Cerebellar nuclear complex (tissue), 1 donor: ENCODE measurements at places on chromosomes 6 and 20.

DNA sequence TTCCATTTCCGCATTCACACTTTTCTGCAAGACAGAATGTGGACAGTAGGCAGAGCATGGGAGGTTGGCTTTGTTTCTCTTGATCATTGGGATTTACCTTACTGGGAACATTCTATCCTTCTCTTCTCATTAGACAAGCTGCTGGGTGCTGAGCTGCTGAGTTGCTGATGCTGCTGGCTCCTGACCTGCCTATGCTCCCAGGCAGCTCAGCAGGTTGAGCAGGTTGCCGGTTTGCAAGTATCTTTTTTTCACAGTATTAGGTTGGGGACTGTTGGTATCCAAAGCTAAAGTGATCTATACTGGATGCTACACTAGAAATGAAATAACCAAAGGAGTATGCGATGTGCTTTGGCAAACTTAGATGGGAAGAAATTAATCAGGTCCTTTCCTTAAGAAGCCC is 23.7 kb upstream of the ADGRF4 start:
- DNase-seq: no peak

- DNase-seq: no peak
Observed at GRCh38 chr6:17130786-17131185, 28.9 kb downstream of the STMND1 start.

GRCh38 chr20:57118107-57118769 is 148.2 kb downstream of the BMP7 start:
- no peak for DNase-seq

DNA sequence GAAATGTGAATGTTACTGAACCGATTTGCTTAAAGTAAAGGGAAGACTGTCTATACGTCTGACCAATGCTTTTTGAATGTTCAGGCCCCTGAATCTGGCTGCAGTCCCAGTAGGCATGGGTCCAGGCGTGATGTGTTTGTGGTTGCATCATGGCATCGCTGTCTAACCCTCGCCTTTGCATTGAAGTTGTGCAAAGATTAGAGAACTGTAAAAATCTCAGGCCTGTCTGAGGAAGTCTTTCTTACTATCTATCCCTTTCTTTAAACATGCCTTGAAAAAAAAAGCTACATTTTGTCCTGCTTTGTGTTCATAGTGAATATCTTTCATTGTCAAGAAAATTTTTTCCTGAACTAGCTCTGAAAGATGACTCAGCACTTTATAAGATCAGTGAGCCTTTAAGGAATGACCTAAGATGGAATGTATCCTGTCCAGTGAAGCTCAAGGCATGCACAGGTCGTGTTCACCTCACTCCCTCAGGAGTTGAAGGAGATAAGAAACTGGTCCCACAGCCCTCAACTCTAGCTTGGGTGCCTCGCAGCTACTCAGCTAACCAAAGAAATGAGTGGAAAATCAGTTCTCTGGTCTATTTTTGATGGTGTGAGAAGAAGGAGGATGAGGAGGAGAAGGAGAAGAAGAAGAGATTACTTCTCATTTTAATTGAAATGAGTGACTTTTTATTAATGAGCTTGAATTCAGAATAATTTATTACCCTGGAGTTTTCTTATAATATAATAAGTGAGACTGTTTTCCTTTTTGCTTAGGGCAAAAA is 48.6 kb downstream of the TPD52L1 start:
- no peak for DNase-seq

GRCh38 chr6:149212892-149213801 is 104.4 kb upstream of the TAB2 start:
- no peak for DNase-seq

DNA sequence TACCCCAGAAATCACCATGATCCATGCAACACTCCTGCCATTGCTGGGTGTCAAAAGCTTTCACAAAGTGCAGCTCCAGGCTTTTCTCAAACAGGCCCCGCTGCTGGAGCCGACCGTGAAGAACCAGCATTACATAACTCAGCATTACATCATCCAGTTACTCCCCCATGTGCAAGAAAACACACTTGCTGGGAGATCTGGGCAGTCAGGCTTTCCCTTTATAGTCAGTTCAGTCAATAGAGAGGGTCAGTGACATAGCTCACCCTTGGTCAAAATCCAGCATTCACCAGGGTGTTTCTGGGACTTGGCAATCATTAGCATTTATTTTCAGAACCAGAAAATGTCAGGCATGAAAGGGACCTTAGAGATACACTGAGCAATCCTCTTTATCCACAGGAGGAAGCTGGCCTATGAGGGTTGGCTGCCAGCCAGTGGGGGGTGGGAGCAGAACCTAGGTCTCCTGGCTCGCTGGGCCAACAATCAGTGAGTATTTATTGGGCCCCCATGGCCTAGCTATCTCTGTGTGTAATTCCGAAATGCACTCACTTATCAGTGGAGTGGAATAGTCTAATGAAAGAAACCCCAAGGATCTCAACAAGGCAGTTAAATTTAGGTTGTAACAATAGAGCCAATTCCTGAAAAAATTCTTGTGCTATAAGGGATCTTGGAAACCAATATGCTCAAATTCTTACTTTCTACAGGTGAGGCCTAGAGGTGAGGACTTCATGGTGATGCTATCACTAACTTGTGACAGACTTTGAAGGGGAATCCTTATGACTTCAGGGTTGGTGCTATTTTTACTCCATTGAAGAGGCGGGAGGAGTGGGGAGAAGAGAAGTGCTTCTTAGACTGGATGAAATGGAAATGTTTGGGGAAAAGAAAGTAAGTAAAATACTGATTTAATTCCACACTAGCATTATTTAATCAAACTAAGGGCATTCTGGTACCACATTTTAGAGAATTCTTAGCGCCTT is 54.6 kb downstream of the LYRM4 start:
- DNase-seq: peak; percentile 63

GRCh38 chr20:13936781-13937576 is 53.4 kb downstream of the SEL1L2 start:
- no peak for DNase-seq

DNA sequence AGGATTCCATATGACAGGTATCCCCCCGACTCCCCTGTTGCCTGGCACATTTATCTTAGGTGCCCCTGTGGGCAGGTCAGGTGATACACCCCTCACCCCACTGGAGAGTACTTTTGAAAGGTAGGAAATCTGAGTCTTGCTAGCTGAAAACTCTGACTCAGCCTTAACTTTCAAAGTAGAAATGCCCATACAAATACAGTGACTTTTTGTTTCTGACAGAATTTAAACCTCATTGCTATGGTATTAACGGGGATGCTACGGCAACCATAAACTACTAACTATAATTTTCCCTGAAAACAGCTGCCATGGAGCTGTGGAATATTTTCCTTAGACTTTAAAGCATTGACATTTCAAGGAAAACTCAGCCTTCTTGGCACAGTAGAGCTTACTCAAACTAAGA is 536.0 kb downstream of the RFPL4B start:
- no peak for DNase-seq

- DNase-seq: no peak
Observed at GRCh38 chr6:35919085-35919826, 1.6 kb downstream of the SRPK1 start.

- no peak for DNase-seq
Observed at GRCh38 chr6:113439866-113440265, 417.3 kb upstream of the MARCKS start.

- DNase-seq: no peak
Observed at GRCh38 chr20:5654557-5654956, 95.6 kb upstream of the SHLD1 start.

GRCh38 chr6:36844232-36845170 is 5.3 kb upstream of the CPNE5 start:
- no peak for DNase-seq

- DNase-seq: no peak
Observed at GRCh38 chr6:1372690-1373089, 16.7 kb upstream of the FOXF2 start.

- no peak for DNase-seq
Observed at GRCh38 chr6:111874025-111874415, 768 bp upstream of the FYN start.

DNA sequence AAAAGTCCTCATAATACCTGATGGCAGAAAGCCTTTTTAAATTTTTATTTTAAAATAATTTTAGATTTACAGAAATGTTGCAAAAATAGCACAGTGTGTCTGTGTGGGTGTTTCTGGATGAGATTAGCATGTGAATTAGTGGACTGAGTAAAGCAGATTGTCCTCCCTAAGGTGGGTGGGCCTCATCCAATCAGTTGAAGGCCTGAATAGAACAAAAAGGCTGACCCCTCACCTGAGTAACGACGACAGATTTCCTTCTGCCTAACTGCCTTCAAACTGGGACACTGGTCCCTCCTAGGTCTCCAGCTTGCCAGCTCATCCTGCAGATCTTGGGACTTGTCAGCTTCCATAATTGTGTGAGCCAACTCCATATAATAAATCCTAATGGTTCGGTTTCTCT is 54.2 kb downstream of the FAXC start:
- no peak for DNase-seq

GRCh38 chr6:85867595-85867994 is 224.9 kb upstream of the SYNCRIP start:
- no peak for DNase-seq

DNA sequence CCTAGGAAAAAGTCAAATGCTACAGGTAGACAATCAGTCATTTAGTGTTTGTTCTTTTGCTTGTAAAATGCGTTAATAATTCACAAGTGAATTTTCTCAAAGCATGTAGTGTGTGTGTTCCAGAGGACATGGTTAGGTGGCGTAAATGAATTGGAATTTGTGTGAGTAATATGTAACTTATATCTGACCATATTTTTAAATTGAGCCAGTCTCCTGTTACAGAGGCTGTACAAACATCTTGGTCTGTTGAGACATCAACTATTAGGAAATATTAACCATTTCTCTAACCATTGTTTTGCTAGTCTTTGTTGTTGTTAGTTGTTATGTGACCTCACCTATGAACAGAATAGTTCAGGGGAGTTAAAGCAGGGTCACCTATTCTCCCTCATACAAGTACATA is 22.7 kb downstream of the MCM8 start:
- DNase-seq: no peak

DNA sequence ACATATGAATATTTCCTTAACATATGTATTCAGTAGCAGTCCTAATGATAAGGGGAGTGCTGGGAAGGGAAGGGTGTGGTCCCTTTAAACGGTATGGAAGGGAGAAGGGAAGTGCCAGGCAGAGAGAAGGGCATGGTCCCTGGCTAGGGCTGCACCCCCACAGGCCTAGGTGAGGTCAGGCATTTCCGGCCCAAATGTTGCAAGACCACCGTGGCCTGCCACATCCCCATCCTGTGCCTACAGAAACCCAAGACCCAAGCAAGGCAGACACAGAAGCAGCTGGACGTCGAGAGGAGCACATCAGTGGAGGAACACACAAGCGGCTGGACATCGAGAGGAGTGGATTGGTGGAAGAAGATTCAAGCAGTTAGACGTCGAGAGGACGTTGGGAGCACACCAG is 5.9 kb downstream of the RRAGD start:
- no peak for DNase-seq

GRCh38 chr20:54622333-54623295 is 147.2 kb downstream of the DOK5 start:
- no peak for DNase-seq

DNA sequence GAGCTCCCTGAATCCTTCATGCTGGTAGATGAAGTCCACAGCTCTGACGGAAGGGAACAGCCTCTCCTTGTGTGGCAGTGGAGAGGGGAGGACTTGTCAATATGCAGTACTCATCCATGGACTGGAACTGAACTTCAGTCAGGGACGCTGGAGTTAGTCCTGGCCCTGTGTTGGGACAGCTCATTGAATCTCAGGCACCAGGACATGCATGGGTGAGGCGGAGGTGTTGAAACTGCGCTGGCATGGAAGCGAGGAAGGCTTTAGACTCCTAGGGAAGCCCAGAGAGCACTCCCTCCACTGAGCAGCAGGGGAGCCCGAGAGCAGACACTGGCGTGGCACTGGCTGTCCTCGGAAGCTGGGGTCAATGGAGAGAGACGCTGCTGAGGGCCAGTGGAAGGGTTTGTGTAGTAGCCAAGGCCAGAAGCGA is 161.3 kb upstream of the GGTLC1 start:
- DNase-seq: no peak

DNA sequence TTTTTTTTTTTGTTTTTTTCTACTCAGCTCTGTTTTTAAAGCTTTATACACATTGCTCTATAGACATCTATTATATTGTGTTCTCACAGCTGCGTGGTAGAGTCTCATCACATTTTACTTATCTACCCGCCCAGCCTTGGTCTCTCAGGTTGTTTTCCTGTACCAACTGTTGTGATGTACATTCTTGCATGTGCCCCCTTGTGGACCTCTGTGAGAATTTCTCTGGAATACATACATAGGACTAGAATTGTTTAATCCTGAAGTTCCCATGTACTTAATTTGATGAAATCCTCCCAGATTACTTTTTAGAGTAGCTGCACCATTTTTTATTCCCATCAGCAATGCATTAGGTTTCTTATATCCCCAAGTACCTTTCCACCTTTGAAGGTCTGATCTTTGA is 40.4 kb upstream of the TINAG start:
- DNase-seq: no peak

DNA sequence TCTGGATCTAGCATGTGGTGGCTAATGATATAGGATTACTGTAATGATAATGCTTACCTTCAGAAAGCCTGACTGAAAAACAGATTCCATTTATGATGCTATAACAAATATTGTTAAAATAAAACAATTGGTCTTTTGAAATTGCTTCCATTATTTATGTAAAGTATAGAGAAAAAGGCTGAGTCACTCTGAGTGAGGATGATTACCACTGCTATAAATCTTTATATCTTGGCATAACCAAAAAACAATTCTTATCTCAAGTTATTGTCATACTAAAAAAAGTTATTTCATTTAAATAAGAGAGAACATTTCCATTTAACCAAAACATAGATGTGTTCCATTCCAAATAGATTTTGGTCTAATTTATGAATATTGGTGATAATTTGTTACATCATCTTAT is 53.0 kb upstream of the DST start:
- DNase-seq: no peak

DNA sequence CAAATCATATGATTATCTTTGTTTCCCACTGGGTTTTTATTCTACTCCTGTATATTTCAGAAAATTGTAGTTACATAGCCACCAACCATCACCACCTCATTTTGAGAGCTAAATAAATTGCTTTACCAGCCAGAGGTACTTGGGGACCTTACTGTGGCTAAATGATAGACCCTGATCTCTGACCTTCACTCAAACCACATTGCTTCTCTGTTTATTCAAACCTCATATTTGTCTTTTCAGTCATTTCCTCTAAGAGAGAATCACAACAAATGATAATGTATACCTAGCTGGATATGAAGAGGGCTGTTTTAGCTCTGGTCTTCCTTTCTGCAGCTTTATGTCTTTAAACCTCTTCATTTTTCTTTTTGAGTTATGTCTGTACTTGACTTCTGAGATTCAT is 142.8 kb downstream of the ADGB start:
- no peak for DNase-seq

DNA sequence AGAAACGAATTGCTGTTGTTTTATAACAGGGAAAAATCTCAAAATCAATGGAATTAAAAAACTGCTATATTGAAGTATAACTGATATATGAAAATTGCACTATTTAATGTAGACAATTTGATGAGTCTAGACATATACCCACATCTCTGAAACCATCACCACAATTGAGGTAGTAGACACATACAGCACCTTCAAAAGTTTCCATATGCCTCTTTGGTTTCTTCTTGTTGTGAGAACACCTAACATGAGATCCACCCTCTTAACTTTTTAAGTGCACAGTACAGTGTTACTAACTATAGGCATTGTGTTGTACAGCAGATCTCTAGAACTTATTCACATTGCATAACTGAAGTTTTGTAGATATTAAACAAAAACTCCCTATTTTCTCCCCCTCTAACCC is 14.0 kb upstream of the SLC17A5 start:
- no peak for DNase-seq
